ENCODE measurements at places on chromosomes 1 and 21.

- no peak for DNase-seq
Measured at GRCh38 chr1:101147381-101147780, 89.4 kb upstream of the S1PR1 start.

DNA sequence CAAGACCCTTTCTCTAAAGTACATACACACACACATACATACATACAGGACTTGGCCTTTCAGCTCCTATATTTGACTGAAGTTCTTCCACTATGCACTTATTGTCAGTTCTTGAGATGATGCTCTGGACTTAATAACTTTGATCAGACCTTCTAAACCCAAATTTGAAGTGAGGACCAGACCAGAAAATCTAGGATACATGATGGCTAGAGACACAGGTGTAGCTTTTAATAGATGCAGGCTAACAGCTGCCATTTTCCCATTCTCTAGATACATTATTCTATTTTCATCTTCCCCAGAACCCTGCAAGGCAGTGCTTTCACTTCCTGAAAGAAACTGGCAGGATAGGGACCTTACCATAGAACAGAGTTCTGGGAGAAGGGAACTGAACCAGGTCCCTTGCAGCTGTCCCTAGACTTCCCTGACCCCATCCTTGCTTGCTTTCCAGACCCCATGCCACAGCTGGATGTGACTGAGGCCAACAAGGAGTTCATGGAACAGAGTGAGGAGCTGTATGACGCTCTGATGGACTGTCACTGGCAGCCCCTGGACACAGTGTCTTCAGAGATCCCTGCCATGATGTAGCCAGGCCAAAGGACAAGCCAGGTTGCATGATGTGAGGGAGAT is 14.9 kb upstream of the RAB42 start:
- DNase-seq, result no peak

DNA sequence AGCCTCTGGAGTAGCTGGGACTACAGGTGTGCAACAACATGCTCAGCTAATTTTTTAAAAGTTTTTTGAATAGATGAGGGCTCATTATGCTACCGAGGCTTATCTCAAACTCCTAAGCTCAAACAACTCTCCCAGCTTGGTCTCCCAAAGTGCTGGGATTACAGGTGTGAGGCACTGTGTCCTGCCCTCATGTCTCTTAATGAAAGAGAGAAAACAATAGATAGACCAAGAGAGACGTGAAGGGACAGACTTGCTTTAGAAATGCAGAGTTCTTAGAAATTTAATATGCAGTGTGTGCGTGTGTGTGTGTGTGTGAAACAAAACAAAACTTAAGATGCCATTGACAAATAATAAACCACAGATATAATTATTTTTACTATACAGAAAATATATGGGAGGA is 105.2 kb downstream of the ST3GAL3 start:
- no peak for DNase-seq

DNA sequence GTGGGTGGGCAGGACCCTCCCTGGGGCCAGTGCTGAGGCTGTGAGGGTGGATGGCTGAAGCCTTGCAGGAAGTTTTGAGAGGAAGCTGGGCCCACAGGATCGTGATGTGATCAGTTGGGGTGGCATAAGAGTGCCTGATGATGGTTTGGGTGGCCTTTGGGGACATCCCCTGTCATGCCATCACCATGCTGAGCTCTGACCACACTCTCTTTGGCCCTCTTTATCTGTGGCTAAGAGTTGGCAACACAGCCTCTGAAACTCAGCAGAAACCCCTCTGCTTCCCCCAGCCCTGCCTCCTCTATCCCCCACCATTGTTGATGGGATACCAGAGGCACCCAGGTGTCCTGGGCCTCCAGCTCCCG is 19.8 kb downstream of the MIIP start:
- no peak for DNase-seq

- no peak for DNase-seq
Measured at GRCh38 chr1:245418077-245418476, 263.3 kb downstream of the KIF26B start.

GRCh38 chr21:36729310-36729970 is 30.5 kb downstream of the SIM2 start:
- DNase-seq, result no peak

DNA sequence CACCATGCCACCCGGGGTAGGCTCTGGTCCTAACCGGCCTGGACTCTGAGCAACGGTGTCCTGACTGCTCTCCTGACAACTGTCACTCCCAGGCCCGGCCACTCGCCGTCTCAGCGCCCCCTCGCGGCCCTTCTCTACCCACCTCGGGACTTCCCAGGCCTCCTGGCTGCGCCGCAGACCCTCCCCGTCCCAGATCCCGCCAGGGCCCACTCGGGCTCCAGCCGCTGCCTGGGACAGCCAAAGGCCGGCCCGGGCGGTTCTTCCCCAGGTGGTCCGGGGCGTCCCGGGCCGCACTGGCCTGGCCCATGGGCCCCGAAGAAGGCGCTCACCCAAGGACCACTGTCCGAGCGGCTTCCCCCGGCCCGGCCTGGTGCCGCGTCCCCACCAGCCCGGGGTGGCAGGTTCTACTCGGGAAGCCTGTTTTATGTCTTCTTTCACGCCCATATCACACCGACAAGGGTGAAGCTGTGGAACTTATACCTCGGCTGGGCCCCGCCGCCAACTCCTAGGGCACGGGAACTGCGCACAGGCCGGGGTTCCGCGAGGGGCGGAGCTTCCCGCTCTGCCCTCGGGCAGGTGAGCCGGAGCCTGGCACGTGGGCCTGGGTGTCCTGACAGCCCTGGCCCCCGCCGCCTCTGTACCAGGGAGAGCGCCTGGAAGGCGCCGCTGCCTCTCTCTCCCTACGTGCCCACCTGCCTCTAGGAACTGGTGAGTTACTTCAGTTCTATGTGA is 138.3 kb downstream of the TTLL7 start:
- no peak for DNase-seq

DNA sequence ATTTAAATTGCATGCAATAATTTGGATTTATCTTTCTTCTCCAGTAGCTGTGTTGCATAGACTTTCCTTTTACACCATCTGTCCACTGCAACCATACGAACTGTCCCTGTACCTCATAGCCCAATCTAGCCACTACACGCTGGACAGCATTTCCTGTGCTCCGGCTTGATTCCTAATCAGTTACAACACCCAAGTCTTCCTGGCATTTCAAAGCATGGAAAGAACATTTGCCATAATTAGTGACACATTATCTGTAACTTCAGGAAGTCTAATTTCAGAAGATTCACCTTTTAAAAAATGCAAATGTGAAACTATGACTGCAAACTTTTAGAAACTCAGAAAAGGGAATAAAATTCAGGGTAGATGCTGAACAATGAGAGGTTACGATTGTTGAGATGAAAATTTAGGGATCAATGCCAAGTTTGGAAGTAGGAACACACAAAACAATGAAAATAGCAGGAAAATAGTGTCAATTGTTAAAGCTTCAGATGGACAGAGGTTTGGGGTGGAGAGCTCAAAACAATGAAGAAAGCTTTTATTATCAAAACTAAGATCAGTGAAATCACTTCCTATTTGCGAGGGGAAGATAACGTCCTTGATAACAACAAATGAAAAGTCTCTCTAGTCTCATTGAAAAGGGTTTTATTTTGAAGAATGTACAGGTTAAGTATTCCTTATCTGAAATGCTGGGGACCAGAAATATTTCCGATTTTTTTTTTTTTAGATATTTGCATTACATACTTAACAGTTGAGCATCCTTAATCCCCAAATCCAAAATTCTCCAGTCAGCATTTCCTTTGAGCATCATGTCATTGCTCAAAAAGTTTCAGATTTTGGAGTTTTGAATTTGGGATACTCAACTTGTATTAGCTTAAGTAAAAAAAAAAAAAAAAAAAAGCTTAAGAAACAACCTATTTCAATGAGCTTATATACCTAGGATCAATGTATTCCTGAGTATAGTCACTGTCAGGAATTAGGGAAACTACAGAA is 107.3 kb downstream of the FNBP1L start:
- DNase-seq, result no peak

GRCh38 chr21:39053126-39053525 is 130.1 kb downstream of the PSMG1 start:
- DNase-seq, result no peak

DNA sequence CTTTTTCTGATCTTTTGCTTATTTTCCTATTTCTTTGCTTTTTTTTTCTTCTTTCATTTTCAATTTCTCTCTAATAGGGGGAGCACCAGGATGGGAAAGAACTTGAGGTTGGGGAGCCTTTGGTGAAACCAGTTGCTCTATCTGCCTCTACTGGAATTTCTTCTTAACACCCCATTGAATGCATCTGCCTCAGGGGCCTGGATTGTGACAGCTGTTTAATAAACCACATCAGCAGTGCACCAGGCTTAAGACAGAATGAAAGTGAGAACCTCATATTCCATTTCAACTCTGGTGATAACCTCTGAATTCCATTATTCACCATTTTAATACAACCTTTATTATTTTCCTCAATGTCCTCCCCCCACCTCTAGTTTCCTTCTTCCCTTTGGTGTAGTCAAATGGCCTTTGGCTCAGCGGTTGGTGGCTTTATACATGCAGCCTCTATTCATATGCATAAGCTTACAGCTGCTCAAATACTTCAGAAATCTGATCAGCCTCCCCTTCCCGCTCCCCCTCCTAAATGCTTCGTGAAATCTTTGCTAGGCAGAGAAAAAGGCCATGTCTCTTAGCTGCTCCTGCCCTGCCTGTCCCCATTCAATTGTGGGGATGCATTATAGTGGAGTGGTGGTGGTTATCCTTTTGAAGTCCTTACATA is 537.3 kb upstream of the PLXNA2 start:
- DNase-seq, result no peak

DNA sequence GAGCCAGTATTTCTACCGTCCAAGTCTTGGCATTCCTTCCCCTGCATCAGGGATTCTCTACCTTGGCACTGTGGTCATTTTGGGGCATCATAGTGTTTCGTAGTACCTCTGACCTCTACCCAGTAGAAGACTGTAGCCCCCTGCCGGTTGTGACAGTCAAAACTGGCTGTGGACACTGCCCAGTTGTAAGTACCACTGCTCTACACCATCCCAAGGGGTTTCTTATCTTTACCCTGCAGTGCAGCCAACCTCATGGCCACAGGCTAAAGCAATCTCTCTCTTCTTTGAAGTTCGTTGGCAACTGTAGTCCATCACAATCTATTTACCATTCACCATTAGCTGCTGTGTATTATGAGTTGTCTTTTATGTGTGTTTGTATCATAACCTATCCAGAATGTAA is 29.3 kb upstream of the ERO1B start:
- DNase-seq, result no peak

DNA sequence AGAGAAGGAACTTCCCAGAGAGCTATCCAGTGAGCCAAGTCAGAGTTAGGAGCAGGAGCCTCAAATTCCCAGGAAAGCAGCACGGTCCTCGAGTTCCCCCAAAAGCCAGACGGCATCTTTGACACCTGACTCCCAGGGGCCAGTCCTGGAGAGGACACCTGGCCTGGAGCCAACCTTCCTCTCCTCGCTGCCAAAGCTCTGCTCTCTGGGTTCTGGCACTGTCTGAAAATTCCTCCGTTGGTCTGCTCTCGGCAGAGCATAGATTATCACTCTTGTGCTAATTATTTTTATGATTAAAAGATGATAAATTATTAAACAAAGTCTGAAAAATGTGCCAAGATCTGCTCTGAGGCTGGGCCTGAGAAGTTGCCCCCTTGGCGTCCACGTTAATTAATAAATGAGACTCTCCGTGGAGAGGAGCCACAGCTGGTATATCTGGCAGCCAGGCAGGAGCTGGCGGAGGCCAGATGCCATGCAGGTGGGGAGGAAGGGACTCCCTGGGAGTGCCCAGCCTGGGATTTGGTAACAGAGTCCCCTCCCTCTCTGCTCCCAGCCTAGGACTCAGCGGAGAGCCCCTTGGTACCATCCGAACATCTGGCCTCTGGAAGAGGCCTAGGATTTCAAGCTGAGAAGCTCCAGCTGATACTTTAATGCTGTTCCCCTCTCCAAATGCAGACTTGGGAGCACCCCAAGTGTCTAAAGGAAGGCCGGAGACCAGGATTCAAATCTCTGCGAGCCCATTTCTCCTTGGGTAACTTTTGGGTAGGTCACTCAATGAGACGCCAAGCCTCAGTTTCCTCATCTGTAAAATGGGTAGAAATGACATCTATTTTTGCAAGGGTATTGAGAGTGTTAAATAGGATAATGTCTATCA is 163.7 kb upstream of the POU3F1 start:
- DNase-seq, result no peak

- no peak for DNase-seq
Measured at GRCh38 chr1:207040181-207040533, 7.6 kb upstream of the C1orf116 start.

- DNase-seq, result no peak
Measured at GRCh38 chr1:212967801-212968200, 17.5 kb downstream of the VASH2 start.

DNA sequence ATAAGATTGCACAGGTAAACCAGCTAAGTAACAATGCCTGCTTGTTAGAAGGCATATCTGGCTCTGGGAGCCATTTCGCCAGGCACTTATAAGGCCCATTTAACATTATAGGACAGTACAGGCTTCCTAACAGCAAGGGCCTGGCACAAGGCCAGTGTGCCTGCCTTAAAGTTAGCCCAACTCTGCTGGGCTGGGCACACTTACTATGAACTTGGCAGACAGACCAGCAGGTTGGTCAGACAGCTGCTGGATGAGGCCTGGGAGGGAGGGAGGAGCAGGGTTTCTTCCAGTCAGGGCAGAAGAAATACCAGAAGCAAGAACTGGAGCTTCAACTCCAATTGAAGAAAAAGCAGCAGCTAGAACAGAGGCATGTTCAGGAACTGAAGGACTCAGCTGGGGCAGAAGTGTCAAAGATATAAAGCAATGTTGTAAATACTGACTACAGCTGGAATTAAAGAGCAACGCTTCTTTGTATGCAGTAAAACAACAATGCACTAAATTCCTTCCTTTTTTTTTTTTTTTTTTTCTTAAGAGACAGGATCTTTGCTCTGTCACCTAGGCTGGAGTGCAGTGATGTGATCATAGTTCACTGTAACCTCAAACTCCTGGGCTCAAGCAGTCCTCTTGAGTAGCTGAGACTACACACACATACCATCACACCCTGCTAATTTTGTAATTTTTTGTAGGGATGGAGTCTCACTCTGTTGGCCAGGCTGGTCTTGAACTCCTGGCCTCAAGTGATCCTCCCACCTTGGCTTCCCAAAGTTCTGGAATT is 4.9 kb downstream of the CACHD1 start:
- no peak for DNase-seq

Data from non-pigmented ciliary epithelial cell (primary cell).